ENCODE measurements at places on chromosomes 12 and 14.

- DNase-seq = no peak
Observed at GRCh38 chr14:79281244-79282152, 929.8 kb downstream of the DIO2 start.

GRCh38 chr12:32255588-32255987 lies 143.8 kb upstream of the FGD4 start:
- DNase-seq = no peak

DNA sequence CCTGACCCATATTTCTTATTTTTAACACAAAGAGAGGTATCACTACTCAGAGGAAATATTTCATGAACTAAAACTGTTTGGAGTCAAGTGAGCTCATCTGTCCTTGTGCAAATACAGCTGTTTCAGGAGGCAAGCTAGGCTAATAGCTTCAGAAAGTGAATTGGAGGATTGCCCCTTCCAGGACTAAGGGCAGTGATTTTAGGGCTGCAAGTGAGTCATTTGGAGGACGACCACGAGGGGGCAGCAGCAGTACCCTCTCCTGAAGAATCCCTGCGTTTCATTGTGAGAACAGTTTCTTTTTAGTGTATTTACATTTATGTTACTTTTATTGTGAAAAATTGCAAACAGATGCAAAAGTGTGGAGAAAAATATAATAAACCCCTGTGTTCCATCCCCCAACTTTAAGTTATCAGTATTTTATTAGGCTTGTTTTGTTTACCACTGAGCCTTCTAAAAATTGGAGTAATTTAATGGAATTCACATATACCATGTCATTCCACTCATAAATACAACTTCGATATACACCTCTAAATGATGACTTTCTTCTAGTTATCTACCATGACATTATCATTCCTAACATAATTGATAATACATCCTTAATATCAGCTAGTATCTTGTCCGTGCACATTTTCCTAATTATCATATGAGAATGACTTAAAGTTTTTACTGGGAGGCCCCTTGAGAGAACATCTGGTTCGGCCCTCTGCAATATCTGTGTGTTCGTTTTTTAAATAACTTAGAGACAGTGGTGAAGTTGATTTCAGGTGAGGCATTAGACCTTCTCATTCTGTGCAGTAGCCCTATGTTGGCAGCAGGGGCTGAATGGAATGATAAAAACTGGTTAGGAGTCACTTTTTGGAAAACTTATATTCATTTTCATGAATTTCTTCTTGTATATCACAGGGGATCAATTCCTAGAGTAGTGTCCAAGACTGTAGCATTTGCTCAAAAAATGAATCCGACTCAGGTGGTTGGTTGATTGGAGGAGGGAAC lies 13.7 kb downstream of the FOXJ2 start:
- peak; percentile 84 for DNase-seq

DNA sequence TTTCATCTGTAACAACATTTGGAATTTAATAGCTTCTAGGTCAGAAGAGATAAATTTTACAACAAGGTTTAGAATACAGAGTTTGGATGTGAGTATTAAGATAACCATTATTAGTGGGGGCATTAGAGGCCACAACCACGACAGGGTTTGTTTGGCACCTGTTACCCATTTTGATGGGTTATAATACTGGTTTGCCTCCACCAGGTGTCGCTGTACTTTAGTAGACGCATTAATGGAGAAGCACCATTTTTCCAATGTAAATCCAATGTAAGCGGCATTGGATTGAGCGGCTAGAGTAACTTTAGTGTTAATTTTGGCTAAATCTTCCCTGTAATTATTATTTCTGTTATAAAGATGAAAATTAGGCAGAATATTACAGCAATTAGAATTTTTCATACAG lies 136.2 kb downstream of the SLCO1B3 start:
- DNase-seq = no peak

- DNase-seq = no peak
Observed at GRCh38 chr14:68547305-68548193, 245.3 kb downstream of the ZFP36L1 start.

- no peak for DNase-seq
Observed at GRCh38 chr12:104163631-104164030, 25.6 kb upstream of the NFYB start.

GRCh38 chr12:107042801-107043200 lies 50.5 kb downstream of the CRY1 start:
- no peak for DNase-seq

DNA sequence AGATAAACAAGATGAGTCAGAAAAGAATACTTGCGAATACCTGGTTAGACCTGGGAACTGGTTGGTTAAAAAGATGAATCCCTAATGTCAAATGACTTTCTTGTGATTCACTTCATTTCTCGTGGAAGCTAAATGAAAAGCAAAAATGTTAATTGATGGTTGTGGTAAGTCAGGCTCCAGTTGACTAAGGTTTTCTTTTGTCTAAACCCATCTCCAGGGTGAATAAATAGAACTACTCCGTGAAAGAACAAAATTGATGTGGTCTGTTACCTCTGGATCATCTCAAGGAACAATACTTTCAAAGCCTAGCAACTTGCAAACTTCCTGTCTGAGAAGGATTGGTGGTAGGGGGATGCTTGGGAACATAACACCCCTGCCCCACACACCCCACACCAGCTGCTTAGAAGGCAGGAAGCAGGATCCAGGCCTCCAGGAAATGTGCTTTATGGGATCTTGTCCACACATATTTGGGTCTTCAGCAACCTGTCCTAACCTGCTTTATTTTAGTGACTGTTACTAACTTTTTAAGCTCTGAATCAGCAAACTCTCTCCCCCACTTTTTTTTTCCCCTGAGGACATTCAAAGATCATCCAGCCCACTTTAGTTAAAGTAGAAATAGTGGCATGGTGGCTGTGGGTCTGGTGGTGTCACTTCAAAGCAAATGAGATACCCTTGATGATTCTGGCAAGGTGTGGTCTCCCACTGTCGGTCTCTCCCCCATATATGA lies 60.4 kb upstream of the PTHLH start:
- DNase-seq = no peak

GRCh38 chr14:55005071-55005470 lies 21.8 kb downstream of the WDHD1 start:
- DNase-seq = no peak

DNA sequence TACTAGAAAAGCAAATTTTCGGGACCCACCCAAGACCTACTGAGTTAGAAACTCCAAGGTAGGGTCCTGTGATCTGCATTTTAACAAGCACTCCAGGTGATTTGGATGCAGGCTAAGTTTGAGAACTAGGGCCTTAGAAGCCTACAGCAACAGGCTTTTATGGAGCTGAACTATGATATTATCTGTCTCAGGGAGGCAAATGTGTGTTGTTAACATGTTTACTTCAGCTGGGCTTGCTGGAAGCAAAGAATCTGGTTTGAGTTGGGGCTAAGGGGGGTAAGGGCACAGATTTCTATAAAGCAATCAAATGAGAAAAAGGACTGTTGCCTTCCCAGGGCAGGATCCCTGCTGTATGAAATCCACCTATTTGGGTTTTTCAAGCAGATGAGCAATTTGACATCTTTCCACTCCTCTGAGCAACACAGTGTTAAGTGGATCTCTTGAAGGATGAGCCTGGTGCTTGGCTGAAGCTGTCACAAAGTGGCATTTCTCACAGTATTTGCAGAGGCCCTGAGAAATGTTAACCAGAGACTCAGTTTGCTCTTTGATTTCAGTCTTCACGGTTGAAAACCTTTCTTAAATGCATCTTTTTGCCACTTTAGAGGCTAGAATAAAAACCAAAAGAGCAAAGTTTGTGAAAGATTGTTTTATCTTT lies 36.2 kb upstream of the SOCS2 start:
- no peak for DNase-seq

DNA sequence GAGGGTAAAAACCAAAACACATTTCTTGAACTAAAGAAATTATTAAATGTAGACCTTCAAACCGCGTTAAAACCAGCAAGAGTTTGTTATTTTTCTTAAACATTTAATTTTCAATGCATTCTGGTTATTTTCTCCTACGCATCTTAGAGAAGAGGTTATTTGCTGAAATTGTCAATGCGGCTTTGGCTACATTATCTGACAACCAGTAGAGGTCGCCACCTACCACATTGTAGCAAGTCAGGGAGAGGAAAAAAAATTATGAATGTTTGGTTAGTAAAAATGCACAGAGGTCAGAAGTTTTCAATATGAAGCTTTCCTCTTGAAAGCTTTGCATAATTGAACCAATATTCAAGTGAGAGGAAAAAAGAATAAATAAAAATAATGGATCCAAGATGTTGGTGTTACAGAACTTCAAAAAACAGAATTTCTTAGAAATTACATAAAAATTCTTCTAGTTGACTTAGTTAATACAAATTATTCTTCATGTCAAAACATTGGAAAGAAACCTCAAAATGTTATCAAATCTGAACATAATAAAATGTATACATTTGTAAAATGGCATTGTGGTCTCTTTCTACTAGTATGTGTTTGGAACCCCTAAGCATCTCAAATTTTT lies 159.4 kb upstream of the TMTC2 start:
- no peak for DNase-seq

DNA sequence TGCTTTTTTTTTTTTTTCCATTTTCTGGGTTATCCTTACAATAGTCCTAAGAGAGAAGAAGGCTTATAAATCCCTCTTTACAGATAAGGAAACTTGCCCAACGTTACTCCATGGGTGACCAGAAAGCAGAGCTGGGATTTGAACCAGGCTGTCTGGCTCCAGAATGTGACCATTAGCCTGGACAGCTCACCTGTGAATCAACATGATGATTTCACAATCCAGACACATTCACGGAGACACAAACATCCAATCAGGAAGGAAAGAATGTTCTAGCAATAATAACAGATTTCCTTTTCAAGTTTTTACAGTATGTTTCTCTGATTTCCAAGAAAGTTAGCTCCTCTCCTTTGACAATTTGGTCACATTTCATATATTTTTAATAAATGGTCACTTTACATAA lies 118.3 kb downstream of the GALC start:
- DNase-seq = no peak

GRCh38 chr14:93905623-93906022 lies 21.5 kb upstream of the FAM181A start:
- DNase-seq = no peak

- DNase-seq = no peak
Observed at GRCh38 chr14:90301668-90302090, 30.1 kb downstream of the NRDE2 start.

DNA sequence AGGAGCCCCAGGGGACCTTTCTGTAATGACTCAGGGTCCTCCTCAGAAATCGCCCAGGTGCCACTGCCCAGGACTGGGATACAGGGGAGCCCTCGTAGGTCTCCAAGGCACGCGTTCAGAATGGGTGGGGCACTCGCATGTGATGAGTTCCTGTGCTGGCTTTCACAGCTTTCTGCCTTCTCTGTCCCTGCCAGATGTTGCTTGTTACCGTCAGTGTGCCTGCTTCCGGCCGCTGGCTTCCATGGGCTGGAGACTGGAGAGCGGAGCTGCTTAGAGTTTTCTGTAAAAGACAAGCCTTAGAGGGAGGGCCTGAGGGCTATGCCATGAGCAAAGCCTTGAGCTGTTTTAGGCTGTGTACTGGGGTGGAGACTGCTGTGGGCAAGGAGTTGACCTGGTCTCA lies 75.0 kb upstream of the SLC24A4 start:
- DNase-seq = no peak

GRCh38 chr12:48125985-48126384 lies 6.8 kb downstream of the PFKM start:
- DNase-seq = no peak

GRCh38 chr12:116015525-116015924 lies 262.0 kb downstream of the MED13L start:
- no peak for DNase-seq

- no peak for DNase-seq
Observed at GRCh38 chr14:64701660-64702059, 2.6 kb upstream of the PLEKHG3 start.

DNA sequence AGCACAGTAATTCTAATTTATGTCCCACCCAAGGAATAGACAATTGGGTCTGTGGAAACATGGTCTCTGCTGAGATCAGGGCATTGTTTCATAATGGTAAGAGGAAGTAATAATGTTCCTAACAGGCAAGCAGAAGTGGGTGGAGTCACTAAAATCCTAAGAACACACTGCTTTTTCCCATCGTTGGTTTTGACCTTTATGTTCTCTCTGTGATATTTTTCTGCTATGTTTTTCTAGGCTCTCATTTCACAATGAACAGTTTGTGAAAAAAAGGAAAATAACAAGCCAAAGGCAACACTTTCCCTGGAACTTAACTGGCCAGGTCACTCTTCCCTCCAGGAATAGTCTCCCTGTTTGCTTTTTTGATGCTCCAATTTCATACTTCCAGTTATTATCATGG lies 80.6 kb upstream of the OVCH1 start:
- no peak for DNase-seq

- DNase-seq = no peak
Observed at GRCh38 chr12:132099739-132100138, 44.4 kb downstream of the DDX51 start.

DNA sequence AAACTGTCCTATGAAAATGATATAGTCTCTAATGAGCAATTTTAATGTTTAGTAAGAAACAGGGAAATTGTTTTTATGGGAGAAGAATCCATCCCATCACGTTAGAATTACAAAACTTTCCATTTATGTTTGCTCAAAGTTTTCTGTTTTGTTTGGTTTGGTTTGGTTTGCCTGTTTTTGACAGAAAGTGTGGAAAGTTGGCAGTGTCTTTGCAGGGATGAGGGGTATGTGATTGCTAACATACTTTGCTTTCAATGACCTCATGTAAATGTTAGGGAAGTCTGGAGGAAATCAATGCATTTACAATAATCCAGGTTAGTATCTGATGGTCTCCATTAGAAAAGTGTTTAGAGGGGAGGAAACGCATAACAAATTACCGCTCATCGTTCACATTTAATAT lies 12.3 kb upstream of the NAV3 start:
- no peak for DNase-seq

DNA sequence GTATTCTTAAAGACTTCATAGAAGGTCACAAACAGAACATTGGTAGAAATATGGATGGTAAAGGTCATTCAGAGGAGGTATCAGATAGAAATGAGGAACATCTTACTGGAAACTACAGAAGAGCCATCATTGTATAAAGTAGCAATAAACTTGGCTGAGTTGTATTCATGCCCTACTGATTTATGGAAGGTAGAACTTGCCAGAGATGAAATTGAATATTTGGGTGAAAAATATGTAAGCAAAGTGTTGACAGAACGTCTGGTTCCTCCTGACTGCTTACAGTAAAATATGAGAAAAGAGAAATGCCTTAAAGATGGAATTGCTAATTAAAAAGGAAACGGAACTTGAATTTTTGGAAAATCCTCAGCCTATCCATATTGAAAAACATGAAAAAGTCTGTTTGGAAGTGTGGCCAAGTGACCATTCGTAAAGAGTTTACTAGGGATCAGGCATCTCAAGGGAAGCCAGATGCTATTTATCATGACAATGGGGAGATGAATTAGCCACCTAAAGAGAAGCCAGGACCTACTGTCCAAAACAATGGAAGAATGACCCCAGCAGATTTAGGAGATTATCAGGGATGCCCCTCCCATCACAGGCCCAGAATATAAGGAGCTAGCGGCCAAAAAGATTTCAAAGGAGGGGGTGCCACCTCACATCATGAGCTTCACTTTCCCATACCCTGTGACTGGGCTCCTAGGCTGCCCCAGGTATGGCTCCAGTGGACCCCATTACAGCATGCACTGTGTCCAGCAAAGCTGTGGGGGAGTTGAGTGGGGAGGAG lies 189.3 kb downstream of the ITPR2 start:
- no peak for DNase-seq

- DNase-seq = no peak
Observed at GRCh38 chr14:61977217-61977616, 215.0 kb downstream of the SNAPC1 start.

- DNase-seq = no peak
Observed at GRCh38 chr14:31893221-31893757, 183.8 kb upstream of the ARHGAP5 start.

GRCh38 chr12:119949145-119949544 lies 39.9 kb upstream of the BICDL1 start:
- DNase-seq = no peak
